ENCODE measurements at places on chromosomes 4 and X.

GRCh38 chrX:151870602-151871001 lies 42.1 kb upstream of the MAGEA4 start:
- DNase-seq: no peak

DNA sequence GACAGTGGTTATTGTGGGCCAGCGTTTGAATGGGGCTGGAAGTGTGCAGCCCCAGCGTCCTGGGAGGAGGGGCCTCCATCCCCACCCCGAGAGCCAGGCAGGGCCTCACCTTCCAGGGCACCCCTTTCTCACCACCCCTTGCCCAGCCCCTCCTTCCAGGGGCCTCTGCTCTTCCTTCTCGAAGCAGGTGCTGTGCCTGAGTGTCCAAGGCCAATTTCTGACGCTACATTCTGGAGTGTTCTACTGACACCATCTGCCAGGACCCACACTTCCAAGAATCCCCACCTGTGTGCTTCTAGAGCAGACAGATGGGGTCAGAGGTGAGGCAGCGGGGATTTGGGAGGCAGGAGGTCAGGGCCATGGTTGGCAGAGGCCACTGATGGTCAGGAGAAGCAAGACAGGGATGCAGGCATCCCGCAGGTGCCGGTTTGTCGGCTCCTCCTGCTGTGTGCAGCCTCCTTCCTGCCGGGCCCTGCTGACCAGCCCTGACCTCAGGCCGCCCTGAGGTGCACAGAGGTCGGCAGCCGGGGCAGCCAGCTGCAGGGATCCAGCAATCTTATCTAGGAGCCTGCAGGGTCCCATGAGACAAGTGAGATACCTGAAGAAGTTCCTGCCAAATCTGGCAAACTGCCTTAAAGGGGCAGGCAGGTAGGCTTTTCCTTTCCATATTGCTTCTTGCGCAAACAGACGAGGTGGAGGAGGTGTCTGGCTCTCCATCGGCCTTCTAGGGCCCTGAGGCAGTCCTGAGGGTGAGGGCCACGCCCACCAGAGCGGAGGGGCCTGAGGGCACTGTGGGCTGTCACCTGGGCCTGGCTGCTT lies 18.8 kb downstream of the MSANTD1 start:
- no peak for DNase-seq

DNA sequence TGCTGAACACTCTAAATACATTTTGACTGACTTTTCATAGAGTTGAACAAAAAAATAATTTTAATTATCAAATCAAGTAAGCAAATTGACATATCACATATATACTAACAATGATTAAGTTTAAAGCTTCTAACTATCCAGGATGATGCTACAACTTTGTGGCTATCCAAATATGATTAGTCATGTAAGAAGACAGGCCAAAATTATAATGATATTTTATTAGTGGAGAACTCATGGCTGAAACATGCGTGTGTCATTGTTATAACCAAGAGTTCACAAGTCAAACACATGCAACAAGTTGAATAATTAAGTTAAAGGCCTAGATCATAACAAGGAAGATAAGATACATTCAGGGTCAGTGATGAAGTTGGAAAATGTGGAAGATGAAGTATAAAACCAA lies 346.8 kb downstream of the FSTL5 start:
- DNase-seq: no peak

- no peak for DNase-seq
These were observed 277.1 kb downstream of the GRID2 start for GRCh38 chr4:92580816-92581215.

DNA sequence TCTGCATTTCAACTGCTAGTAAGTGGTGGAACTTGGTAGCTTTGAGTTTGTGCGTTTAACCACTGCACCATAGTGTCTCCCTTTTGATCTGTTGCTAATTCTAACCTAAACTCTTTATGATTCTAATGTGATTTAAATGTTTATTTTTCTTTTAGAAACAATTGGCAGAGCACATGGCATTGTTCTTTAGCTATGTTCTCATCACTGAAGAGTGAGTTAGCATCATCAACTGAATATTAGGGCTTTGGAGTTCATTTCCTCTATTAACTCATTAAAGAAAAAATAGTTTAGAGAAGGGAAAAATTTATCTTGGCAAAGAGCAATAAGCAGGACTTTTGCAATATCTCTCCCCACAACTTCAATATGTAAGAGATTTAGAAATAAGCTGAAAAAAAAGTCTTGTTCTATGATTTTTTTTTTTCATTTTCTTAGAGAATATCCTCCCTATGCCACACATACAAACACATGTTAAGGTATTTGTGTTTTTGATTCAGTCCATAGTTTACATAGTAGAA lies 25.7 kb downstream of the CPEB2 start:
- no peak for DNase-seq

DNA sequence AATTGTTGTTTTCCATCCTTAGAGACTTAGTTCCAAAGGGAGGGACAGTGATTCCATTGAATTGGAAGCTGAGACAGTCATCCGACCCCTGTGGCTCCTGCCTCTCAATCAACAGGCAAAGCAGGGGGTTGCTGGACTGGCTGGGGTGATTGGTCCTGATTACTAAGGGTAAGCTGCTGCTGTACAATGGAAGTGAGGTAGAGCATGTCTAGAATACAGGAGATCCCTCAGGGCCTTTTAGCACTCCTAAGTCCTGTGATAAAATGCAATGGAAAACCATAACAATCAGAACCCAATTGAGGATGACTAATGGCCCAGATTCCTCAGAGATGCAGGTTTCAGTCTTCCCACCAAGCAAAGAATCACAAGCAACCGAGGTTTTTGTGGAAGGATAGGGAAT lies 127.6 kb downstream of the AASDH start:
- DNase-seq: no peak

- DNase-seq: no peak
These were observed 737.1 kb downstream of the FAT4 start for GRCh38 chr4:126051689-126052424.

DNA sequence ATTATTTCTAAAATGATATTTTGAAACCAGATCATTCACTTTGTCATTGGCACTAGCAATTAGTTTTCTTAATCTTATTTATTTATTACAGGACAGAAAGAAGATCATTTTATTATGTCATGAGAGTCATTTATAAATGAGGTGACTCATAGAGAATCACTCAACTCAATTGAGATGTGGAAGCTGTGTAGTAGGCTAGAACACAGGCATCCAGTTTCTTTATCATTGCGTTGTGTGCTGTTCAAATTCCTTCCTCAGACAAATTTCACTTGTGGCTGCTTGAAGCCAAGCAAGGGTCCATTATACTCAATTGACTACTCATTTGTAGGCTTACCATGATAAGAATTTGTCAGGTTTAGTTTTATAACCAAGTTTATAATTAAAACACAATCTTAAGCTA lies 87.6 kb downstream of the MRPL1 start:
- DNase-seq: no peak

DNA sequence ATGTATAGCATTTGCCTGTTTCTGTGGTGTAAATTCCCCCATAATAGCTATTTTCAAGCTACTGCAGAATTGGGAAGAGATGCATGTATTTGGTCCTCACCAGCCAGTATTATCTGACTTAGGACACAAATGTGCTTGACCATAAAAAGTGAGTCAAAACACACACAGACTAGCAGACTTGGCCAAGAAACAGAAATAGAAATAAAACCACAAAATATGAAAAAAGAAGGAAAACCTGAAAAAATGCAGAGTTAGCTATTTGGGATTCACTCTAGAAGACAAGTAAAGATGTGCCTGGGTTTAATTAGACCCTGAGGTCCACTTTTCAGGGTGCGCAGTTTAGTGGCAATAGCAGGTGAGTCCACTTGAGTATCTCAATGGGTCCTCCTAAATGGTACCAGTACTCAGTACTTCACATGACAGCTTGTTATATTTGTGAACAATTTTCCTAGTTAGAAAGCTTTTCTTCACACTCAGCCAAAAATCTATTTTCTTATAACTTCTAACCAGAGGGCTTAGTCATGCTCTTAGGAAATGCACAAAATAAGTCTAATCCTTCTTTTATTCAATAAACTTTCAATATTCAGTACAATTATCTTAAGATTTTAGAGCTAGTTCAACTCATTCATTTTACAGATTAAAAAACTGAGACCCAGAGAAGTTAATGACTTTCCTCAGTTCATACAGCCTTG lies 108.7 kb upstream of the JADE1 start:
- no peak for DNase-seq

- no peak for DNase-seq
These were observed 32.4 kb upstream of the BLTP1 start for GRCh38 chr4:122119739-122120138.

GRCh38 chrX:132668178-132668577 lies 179.3 kb upstream of the MBNL3 start:
- no peak for DNase-seq

- no peak for DNase-seq
These were observed 393.6 kb downstream of the CENPC start for GRCh38 chr4:67151376-67152343.

DNA sequence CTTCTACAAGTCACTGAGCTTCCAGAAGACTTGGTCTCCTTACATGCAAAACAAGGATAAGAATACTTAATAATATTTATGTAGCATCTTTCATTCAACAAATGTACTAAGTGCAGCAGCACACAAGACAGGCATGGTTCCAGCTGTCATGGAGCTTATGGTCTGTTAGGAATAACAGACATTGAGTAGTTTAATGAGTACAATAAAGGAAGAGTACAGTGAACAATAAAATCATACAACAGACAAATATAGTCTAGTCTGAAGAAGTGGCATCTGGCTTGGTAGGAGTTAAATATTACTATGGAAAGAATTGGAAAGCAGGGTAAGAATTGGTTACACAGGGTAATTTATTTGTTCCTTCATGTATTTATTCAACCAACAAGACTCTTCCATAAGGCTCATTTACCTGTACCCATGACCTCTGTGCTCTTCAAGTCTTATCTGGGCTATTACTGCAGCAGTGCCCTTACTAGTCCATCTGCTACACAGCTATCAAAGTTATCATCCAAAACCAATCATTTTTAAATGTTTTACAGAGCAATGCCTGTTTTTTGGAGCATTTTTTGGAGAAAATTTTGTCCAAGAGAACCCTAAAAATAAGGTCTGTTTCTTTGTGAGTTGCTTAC lies 101.1 kb upstream of the RPL34 start:
- DNase-seq: no peak

Measured in activated T-helper 1 cell treated with anti-CD3 and anti-CD28 coated beads, Interleukin-12 subunit alpha, Interleukin-12 subunit beta, Interleukin-2, Interleukin-4 antibody, amounts not matched to agents 30 ng/mL and 10 ng/mL and 1 ng/mL, durations not matched to agents 14 hours and 24 hours and 36 hours (primary cell).